ENCODE measurements at places on chromosomes 16 and 17. TPM values are rescaled to one million over a fixed set of nuclear protein-coding genes. Genes with fewer than 3 reads are reported as not detected.

KRT12 gene
- total RNA-seq, result 0.43 TPM

CPNE7 gene
- total RNA-seq, result 25.6 TPM

HSF4 gene
- total RNA-seq, result 2.4 TPM

TBC1D28 gene
- not detected for total RNA-seq

ATP2A3 gene
- 27.6 TPM for total RNA-seq

C16orf96 gene
- total RNA-seq, result under 0.01 TPM

GRAP gene
- total RNA-seq, result under 0.01 TPM

PTX4 gene
- 0.29 TPM for total RNA-seq
